Kasumi-1 (cell line): ENCODE measurements at places on chromosomes 16 and 17.

DNA sequence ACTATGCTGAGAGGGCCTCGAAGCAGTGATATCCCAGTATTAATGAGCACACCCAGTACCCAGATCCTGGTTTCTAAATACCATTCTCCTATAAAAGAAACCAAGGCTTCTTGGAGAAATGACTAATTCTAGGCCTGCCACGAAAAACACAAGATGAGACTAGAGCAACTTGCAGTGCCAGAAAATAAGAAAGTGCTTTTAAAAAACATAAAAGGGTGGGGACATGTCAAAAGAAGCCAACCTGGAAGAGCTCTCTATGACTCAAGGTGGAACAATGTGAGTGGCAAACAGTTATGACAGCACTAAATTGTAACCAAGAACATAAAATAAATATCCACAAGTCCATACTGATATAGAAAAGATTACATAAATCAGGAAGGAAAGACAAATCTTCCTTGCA, 153.2 kb upstream of the KCNJ18 start:
- DNase-seq, result no peak

DNA sequence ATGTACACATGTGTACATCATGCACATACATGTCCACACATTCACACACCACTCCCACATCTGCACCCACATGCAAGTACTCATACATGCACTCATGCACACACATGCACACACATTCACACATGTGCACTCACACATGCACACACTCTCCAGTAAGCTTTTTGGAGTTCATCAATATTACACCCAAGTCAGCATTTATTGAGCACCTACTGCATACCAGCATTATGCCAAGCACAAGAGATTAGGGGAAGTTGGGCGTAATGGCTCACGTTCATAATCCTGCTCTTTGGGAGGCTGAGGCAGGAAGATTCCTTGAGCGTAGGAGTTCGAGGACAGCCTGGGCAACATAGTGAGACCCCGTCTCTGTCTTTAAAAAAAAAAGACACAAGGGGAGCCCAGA, 87.6 kb upstream of the HSBP1 start:
- DNase-seq, result no peak

DNA sequence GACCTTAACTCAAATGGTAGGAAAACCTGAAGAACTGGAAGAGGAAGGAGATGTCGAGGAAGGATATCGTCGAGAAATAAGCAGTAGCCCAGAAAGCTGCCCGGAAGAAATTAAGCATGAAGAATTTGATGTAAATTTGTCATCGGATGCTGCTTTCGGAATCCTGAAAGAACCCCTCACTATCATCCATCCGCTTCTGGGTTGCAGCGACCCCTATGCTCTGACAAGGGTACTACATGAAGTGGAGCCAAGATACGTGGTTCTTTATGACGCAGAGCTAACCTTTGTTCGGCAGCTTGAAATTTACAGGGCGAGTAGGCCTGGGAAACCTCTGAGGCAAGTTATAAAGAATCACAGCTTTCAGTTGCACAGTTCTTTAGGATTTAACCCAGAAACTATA, 15.5 kb downstream of the ERCC4 start:
- DNase-seq, result no peak

DNA sequence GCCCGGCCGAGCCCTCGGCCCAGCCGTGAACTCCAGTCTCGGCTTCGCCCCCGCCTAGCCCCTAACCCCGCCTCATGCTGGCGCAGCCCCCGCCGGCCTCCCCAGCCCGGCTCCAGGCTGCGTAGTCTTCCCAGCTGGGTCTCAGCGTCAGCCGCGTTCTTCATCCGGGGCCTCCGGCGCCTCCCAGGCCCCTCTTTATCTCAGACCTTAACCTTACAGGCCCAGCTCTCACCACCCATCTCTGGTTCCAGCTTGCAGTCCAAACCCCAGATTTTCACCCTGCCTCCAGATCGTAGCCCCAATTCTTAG, at the start of gene PROCA1:
TSS of gene PROCA1 (minus strand) at position 166 of the 309 bp plus-strand sequence. CDS start 228 bp downstream, outside the sequence.
- DNase-seq, result peak; percentile 59
